ENCODE measurements at places on chromosomes 3 and 15.

DNA sequence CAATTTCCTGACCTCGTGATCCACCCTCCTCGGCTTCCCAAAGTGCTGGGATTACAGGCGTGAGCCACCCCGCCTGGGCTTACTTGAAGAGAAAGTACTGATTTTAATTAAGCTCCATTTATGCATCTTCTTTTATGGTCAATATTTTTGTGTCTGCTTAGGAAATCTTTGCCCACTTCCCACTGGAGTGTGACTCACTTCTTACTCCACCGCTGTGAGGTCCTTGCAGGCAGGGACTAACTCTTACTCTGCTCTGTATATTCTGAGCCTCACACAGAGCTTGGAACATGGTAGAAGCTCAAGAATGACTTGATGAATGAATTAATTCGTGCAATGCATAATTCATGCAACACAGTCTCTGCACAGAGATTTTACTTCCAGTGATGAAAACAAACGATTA lies 2.9 kb upstream of the TM4SF19 start:
- no peak for DNase-seq

DNA sequence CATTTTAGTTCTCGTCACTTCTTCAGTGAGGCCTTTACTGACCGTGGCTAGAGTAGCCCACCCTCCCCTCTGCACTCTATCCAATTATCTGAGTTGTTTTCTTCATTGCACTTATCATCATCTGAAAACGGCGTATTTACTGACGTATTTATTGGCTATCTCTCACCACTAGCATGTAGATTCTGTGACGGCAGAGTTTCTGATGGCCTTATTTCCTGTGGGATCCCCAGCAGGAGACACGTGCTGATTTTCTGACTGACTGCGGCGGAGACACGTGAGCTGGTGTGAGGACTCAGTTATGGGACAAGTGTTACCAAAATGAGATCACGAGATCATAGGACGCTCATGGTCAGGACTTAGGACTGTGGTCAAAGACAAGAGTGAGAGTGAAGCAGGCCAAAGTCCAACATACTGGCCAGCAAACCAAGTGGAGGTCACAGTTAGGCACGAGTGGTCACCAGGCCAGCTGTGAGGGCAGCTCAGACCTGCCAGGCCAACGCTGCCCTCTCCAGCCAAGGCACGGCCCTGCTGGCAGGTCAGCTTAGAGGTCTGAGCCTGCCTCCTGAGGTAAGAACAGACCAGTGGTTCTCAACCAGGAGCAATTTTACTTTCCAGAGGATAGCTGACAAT lies 50.6 kb upstream of the BNIP2 start:
- no peak for DNase-seq

GRCh38 chr3:65338571-65338970 lies 650.8 kb upstream of the ADAMTS9 start:
- no peak for DNase-seq

DNA sequence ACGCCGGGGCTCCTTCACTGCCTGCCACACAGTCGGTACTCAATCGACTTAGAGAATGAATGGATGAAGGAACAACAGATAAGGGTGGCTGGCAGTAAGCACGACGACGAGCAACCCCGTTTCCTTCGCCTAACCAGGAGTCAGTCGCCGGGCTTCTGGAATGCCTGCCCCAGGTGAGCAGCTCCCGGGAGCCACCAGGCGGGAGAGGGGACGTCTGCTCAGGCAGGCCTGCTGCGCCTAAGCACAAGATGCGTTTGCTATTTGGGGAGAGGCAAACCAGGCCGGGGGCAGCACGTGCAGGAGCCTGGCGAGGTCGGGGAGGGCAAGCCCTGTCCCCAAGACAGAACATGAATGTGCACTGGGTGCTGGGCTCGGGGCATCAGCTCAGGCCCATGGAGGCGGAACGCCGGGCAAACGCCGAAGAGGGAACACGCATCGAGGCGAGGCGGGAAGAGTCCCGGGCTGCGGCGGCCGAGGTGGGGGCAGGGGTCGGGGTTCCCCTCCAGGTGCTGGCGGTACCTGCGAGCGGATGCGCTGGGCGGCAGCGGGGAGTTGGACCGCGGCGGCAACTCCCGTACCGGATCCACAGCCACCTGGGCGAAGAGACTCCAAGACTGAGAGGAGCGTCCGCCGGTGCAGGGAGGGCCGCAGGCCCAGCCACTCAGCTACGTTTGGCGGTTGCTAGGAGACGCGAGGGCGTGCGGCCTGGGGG lies at the start of gene CFAP92:
Gene CFAP92 (minus strand): TSS at position 616 of the 712 bp plus-strand sequence. CDS start 772 bp downstream, outside the sequence.
- peak; percentile 93 for DNase-seq

- no peak for DNase-seq
Measured at GRCh38 chr3:21879184-21879886, 128.3 kb upstream of the ZNF385D start.

- no peak for DNase-seq
Measured at GRCh38 chr15:98292442-98293240, 332.1 kb downstream of the ARRDC4 start.

GRCh38 chr3:58798312-58798711 lies 131.7 kb upstream of the FAM3D start:
- no peak for DNase-seq

DNA sequence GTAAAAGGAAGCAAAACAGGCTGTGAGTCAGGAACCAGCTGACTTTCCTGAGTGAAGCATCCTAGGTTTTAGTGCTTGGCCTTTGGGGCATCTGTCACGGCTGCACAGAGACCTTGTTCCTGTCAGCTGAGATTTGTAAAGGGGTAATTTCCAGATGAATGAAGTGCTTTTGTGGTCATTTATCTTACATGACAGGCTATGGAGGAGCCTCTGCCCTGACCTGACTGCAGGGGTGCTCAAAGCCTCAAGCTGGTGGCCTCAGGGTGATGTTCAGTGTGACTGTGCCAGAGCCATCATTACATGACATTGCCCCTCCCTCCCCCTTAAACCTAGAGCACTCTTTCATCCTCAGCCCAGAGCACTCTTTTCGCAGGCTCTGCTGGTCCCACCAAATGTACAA lies 132.5 kb downstream of the ARNT2 start:
- DNase-seq: no peak

- no peak for DNase-seq
Measured at GRCh38 chr15:39642011-39642640, 61.2 kb downstream of the THBS1 start.

DNA sequence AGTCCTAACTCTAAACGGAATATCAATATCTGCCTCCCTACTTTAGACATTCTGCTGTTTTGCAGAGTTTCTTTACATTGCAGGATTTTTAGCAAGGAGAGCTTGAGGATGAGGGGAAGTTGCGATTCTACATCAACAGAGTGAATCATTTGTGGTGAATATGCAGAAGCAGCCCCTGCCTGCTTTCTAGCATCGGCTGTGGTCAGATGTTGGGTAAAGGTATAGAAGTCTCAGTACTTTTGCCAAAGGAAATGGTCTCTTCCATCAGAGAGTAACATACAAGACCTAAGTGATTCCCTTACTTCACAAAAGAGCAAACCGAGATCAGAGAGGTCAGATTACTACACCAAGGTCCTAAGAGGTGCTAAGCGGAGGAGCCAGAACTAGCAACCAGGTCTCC lies 15.2 kb downstream of the ST3GAL6 start:
- DNase-seq: no peak

- peak; percentile 37 for DNase-seq
Measured at GRCh38 chr15:40582726-40583246, 11.3 kb upstream of the KNL1 start.

- peak; percentile 20 for DNase-seq
Measured at GRCh38 chr3:137970914-137971831, 38.8 kb upstream of the CLDN18 start.

DNA sequence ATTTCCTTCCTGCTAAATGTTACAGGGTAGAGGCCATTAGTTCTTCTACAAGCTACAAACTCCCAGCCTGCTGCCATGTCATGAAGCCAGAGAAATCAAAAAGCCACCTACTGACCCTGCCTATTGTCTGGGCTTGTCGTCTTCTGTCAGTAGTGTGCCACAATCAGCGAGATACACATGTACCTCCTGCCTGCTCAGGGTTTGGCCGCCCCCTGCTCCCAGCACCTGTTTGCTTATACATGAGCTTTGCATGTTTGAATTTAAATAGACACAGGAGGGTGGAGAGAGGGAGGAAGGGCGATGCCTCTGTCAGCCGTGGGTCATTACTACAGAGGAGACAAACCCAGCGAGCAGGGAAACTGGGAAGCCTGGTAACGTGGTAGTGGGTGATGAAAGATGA lies 106.1 kb downstream of the ROBO2 start:
- DNase-seq: no peak

GRCh38 chr15:52527911-52528563 lies 643 bp downstream of the MYO5A start:
- peak; percentile 15 for DNase-seq

GRCh38 chr3:72452745-72453144 lies 395.5 kb downstream of the SHQ1 start:
- no peak for DNase-seq

DNA sequence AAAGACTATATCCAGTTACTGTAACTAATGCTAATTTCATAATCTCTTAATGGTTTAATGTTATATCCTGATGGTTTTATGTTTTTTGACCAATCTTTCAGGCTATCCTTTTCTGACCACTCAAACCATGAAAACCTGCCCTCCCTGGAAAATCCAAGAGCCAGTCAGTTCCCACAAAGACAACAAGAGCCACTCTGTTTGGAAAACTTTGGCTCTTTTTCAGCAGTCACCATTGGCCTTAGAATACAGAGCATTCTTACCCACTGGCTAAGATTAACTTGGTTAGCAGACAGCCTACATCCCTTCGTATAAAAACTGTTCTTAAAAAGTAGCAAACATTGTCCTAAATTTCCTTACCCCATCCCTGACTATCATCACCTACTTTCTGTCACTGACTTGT lies 32.9 kb downstream of the ALCAM start:
- DNase-seq: no peak

DNA sequence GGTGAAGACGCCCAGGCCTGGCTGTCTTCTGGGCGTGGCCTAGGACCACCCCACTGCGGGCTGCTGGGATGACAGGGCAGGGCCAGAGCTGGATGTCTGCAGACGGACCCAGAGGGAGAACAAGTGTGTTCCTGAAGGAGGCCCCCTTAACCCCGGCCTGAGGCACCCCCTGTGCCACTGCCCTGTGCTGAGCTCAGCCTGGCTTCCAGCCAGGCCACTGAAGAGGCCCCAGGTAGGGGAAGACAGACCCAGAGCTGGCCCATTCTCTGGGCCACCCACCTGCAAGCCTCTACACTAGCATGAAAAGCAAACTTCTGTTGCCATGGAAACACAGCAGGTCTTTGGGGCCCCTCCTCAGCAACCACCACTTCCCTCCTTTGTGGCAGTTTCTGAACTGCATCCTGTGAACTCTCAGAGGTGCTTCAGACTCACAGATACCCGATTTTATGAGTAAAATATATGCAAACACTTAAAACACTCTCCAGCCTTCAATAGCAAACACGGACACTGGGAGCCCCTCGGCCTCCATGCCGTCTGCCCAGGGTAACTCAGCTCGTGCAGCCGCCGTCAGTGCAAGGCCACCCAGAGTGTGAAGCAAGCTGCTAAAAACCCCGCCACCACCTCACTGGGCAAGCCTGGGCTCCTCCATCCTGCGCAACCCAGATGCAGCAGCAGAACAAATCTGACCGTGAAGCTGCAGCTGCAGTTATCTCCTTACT lies 42.5 kb downstream of the CMTM6 start:
- peak; percentile 93 for DNase-seq

DNA sequence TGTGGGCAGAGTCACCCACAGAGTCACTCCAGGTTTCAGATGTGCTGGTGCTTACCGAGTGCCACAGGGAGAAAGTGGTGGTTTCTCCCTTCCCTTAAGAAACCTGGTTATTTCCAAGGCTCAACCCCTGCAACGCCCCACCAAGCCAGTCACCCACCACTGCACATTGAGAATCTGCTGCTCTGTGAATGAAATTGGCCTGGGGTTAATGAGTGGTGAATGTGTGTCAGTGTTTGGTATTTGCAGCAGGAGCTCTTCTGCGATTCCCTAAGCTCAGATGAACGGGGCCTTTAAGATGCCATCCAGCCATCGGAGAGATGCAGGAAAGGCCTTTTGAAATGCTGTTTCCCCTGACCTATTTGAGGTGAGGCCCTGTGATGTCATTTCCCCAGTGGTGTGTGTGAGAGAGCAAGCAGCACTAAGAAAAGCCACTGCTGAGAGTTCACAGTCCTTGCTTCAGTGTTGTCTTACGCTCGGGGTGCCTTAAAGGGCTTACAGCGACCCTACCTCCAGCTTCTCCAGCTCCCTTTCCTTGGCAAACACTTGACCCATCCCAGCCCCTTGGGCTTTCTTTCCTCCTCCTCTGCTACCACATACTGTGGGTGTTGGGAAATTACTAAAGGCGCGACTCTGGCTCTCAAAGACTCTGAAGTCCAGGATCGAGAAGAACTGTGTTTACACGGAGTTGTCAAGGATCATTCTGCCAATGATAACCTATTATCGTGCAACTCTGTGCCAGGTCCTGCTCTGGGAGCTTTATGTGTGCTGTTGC lies 68.9 kb downstream of the SMAD3 start:
- DNase-seq: peak; percentile 84

DNA sequence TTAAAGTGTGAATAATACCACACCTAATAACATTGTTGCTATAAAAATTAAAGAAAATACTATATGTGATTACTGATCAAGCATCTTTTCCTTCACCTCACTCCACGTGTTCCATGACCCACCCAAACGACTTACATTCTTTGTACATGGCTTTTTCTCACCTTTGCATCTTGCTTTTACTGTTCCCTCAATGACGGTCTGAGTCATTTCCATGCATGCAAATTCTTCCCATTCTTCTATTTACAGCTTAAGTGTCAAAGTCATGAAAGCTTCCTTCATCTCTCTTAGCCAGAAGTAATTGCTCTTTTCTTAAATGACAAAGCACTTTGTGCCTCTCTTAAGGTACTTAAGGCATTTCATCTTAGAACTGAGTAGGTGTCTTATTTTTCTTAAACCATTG lies 64.0 kb downstream of the GREM1 start:
- DNase-seq: no peak

DNA sequence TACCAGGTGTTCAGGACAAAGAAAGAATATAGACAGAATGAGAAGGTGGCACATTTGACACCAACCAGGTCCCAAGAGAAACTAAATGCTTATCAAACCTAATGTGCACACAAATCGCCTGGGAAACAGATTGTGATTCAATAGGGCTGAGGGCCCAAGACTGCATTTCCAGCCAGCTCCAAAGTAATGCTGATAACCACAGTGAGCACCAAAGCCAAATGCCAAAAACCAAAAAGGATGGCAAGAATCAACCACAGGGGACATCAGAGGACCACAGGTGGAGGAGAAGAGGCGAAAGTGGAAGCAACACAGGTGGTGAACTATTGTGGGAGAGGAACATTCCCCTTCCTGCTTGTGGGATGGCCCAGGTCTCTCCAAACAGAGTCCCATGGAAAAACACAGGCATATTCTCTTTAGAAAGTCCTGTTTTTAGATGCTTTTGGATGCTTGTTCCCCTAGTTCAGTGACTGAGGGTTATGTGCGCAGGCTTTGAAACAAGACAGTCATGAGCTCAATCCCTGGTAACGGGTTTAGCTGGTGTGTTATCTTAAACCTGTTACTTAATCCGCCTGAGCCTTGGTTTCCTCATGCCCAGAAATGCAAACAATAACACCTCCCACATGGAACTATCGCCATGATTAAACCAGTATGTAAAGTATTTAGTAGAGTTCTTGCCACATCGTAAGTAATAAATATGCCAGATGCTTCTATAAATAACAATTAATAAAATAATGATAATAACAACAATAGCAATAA lies 241.7 kb downstream of the ATP8B4 start:
- no peak for DNase-seq

- DNase-seq: no peak
Measured at GRCh38 chr3:173111321-173111720, 29.7 kb downstream of the SPATA16 start.
